ENCODE measurements at places on chromosomes 3 and 15.
A peak's percentile ranks its signal among the peaks of the same experiment; 100 is the strongest.

- peak; percentile 83 for DNase-seq
Observed at GRCh38 chr15:81274931-81275707, 48.8 kb downstream of the STARD5 start.

DNA sequence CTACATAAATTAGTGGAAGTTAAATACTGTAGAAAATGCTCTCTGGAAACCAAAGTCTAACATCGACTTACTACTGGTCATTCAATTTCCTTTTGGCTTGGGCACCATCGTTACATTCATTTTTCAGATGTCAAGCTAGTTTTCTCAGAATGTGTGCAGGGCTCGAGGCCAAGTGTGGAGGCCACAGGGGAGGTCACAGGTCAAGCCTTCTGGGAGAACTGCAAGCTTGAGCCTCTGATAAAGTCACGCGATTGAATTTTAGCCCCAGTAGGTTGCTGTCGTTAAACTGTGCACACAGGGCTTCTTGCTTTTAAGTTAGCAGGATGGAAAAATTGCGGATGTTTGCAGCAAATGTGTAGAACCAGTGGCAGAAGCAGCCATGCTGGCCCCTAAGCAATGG is 182.2 kb downstream of the APBA2 start:
- no peak for DNase-seq

DNA sequence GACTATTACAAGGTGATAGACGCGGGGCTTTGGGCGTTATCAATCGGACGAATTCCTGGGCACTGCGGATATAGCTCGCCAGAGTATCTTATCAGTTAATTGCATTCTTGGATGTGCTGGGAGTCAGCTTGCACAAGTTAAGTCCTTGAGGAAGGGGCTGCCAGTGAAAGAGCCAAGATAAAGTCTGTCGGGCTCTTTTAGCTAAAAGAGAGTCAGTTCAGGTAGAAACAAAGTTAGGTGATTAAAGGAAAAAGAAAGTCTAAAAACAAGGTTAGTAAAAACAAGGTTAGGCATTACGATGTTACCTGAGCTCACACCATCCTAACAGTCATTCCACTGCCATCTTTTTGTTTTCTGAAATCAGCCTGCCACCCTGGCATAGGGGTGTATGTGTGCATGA is 6.1 kb upstream of the MCF2L2 start:
- DNase-seq, result no peak

DNA sequence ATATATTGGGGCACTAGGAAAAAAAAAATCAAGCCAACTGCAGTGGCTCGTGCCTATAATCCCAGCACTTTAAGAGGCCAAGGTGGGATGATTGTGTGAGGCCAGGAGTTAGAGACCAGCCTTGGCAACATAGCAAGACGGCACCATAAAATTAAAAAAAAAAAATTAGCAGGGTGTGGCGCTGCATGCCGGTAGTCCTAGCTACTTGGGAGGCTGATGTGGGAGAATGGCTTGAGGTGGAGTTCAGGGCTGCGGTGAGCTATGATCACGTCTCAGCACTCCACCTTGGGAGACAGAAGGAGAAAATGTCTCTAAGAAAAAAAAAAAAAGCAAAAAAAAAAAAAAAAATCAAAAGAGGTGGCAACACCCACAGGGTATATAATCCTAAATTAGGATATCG is 49.6 kb downstream of the INO80 start:
- DNase-seq, result no peak

- peak; percentile 53 for DNase-seq
Observed at GRCh38 chr3:151171145-151171757, 31.8 kb downstream of the GPR171 start.

DNA sequence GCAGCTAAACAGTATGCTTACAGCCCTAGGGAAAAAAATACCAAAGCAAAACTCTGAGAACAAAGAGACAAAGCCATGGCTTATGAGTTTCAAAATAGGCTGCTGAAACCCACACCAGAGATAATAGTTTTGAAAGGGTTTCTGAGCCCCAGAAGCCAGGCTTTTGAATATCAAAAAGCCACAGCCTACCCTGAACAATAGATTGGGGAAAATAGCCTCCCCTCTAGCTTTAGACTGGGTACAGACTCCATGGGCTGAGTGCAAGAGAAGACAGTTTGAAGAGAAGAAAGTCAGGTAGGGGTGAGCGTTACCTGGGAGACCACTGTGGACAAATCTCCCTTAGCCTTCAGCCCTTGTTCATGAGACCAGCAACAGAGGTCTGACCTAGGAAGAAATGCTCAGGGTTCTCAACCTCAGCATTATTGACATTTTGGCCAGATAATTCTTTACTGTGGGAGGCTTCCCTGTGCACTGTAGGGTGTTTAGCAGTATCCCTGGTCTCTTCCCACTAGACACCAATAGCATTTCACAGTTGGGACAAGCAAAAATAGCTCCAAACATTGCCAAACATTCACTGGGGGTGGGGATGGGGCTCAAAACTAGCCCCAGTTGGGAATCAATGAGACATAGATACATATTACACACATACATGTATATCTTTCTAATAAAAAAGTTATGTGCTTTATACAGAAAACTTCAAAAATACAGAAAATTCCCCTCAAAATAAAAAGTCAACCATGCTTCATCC is 11.6 kb upstream of the TAFA4 start:
- no peak for DNase-seq

GRCh38 chr3:115325539-115325938 is 178.5 kb upstream of the ZBTB20 start:
- no peak for DNase-seq

GRCh38 chr3:191435981-191436380 is 25.0 kb upstream of the PYDC2 start:
- DNase-seq, result no peak

DNA sequence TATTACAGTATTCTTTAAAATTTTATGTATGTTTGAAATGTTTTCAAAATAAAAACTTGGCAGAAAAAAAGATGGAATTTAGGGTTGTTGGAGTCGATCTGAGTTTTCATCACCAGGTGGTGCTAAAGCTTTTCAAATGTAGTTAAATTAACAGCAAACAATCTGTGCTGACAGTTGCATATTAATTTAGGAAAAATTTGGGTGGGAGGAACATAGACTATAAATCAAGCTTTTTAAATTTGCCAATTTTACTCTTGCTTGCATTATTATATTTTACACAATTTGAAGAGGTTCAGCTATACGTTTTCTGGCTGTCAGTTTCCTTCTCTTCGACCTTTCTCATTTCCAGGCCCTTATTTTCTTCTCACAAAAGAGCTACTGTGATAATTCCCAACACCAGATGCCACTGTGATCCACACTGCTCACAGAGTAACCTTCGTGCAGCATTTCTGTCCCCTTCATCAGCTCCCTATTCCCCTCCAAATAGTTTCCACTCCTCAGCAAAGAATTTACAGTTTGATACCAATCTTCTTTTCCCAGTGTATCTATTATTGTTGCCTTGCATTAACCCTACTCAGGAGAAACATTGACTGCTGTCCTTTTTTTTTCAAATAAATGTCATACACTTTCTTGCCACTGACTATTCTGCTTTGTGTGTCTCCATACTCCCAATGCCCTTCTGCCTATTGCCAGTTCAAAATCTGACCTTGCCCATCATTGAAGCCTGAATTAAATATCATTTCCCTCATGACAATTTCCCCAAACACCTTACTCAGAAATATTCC is 53.4 kb upstream of the EIF5A2 start:
- peak; percentile 26 for DNase-seq

GRCh38 chr15:94584833-94585244 is 353.5 kb downstream of the MCTP2 start:
- DNase-seq, result peak; percentile 60

GRCh38 chr3:149352556-149352955 is 19.1 kb upstream of the TM4SF18 start:
- DNase-seq, result peak; percentile 12

- DNase-seq, result no peak
Observed at GRCh38 chr3:141410408-141410807, 42.1 kb downstream of the ZBTB38 start.

DNA sequence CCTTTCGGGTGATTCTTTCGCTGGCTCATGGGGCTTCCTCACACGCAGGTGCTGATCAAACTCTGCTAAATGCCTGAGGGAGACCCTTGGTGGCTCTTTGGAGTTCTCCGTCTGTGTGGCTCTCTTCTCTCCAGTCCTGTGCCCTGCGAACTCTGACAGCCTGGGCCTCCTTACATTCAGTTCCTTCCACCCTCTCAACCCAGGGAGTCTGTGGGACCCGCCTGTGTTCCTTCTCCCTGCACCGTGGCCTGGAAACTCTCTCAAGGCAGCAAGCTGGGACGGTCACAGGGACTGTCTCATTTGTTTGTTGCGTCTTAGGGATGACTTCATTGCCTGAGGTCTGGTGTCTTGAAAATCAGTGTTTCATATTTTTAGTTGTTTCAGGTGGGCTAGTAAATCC is 37.0 kb upstream of the CORO2B start:
- DNase-seq, result no peak

DNA sequence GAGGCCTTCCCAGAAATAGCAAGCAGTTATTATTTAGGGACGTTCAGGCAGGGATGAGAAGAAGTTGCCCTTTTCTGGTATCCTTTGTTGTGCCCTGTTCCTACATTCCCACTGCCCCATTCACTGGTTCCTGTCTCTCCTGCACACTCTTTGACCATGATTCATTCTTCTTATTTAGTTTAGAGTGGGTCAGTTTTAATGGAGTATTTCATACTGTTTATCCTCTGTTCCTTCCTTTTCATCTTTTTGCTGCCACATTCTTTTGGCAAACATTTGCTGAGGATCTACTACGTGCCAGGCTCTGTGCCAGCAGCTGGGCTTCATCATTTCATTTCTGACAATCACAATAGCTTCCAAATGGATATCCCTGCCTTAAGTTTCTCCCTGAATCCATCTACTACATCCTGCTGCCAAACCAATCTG is 11.8 kb upstream of the EID1 start:
- no peak for DNase-seq
